ENCODE measurements at places on chromosomes 2 and 18.

GRCh38 chr18:13394801-13395200, 176.2 kb downstream of the LDLRAD4 start:
- no peak for DNase-seq

DNA sequence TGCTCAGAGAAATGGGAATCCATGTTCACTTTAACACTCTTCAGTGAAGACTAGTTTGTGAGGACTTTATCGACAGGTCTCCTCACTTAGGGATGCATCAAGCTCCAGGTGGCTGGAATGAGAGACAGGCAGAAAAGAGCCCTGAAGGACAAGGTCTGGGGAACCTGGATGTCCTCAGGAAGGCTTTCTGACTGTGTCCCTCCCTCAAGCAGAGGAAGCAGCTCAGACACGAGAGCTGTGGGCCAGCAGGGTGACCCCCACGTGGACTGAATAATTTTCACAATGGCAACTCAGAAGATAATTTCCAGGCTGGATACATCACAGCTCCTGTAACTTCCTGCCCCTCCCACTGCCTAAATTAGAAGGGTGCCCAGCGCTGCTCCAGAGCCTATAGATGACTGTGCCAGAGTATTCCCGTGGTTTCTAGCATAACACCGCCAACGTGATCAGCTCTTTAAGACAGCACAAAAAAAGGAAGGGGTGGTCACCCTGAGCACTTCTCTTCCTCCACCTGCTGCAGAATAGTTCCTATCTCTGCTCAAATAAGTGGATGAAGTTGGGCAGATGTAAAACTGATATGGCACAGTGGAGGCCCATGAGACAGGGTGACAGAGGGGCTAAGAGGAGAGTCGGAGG, 25.7 kb upstream of the NCK2 start:
- DNase-seq = no peak

DNA sequence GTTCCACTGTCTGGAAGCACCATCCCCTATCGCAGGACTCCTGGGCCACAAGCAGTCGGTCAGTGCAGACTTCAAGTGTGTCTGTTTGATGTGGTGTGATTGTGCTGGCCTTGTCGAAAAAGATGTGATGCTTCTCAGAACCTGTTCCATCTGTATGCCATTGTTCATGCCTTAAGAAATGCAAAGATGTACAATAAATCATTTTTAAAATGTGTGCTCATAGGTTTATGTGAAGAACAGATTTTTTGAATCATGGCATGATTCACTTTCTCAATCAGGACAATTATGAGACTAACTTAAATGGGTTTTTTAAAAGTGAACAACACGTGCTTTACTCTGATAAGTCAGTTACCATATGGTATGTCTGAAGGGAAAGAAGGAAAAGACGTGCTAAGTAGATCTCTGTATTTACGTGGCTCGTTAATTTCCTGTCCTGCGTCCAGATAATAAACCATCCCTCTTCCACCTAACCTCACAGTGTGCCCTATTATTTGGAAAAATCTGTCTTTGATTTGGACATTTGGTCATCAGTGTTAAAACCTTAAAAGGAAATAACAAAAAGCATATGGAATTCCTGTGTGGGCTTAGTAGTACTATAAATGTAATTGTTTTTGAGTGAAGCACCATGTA, 54.9 kb downstream of the PRKRA start:
- no peak for DNase-seq

DNA sequence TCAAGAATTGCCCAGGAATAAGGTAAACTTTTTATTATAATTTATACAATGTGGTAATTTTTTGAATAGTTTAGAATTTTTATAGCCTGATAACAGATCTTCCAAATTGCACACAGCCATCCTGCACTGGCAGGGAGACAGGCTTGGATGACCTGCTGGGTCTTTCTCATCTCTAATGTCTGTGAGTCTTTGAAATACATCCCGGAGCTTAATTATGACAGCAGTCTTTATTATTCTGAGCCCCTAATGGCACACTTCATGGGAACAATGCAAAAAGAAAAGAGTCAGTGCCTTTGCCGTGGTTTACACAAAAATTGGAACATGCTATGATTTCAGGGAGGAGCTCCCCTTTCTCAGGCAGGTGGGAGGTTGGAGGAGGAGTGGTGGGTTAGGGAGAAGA, 71.0 kb downstream of the TMEM182 start:
- no peak for DNase-seq

- DNase-seq = no peak
These were observed 318.5 kb downstream of the RAD51AP2 start for GRCh38 chr2:17199741-17200140.

- DNase-seq = no peak
These were observed 137.7 kb downstream of the ALPK2 start for GRCh38 chr18:58491113-58491696.

DNA sequence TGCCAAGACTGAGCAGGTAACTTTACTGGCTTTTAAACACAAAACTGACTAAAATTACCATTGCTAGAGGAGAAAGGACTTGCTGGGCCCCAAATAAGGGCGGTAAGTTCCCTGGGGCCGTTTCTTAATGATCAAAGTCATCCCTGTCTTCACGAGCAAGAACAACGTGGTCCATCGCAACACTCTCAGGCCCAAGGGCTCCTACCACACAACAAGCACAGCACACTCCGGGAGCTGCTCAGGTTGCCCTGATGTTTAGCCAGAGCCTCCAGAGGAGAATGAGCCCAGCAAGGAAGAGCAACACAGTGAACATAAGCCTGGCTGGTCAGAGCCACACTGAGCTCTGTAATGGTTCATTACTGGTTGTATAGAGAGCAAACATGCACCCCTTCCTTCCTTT, 102.7 kb downstream of the DYNC1I2 start:
- DNase-seq = no peak

- DNase-seq = no peak
These were observed 10.7 kb downstream of the STEAP3 start for GRCh38 chr2:119234021-119235019.

DNA sequence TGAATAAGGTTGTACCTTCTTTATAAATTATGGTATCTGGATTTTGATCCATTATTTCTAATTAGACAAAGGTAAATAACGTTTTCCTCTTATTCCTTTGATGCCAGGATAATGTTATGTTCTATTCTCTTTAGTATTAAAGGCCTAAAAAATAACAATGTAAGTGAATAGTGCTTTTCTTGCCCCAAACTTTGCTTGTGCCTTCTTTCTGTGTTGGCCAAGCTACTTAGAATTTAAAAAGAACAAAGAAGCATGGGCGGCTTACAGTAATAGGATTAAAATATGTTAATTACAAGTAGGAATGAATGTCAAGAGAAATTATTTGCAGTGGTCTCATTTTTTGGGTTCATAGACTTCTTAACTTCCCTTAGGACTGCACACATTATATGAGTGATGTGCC, 105.0 kb upstream of the FSIP2 start:
- DNase-seq = no peak

- DNase-seq = no peak
These were observed 59.0 kb downstream of the BARD1 start for GRCh38 chr2:214750529-214750928.

GRCh38 chr2:149953627-149954026, 366.1 kb upstream of the MMADHC start:
- no peak for DNase-seq

GRCh38 chr2:218270721-218271486, 585 bp downstream of the PNKD start:
- DNase-seq = no peak

GRCh38 chr2:199660167-199660566, 190.8 kb downstream of the FTCDNL1 start:
- DNase-seq = peak; percentile 53

- DNase-seq = no peak
These were observed 7.4 kb downstream of the DCTN1 start for GRCh38 chr2:74372674-74373073.

- no peak for DNase-seq
These were observed 135.4 kb downstream of the ABCA12 start for GRCh38 chr2:215003001-215003400.

DNA sequence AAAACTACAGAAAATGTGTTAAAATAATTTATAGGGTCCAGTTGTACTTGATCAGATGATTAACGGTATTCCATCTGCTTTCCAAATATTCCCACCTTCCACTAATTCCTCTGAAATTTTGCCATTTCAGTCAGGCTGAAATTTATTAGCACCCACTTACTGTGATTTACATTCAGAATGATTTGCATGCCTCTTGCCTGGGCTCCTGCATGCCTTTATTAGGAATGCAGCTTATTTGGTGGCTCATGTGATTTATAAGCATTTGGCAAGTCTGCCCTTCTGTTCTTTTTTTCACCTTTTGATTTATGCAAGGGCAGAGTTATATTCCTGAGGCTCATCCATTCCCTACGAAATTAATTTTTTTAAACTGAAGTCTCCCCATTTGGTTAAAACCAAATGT, 1594.5 kb upstream of the PIK3C3 start:
- DNase-seq = no peak

Data from spleen (tissue), 13 donors.